ENCODE measurements at places on chromosomes 11 and 22. TPM values are rescaled to one million over a fixed set of nuclear protein-coding genes. Genes with fewer than 3 reads are reported as not detected.

GRCh38 chr11:43693731-43694130, 13.2 kb downstream of the HSD17B12 start:
- DNase-seq: no peak

GRCh38 chr11:64998690-64999431, 2.1 kb upstream of the BATF2 start:
- DNase-seq: no peak

GRCh38 chr11:42412590-42412989, 899.2 kb upstream of the API5 start:
- DNase-seq: no peak

GRCh38 chr22:48780597-48781277, 1046.9 kb downstream of the BRD1 start:
- DNase-seq: no peak

- DNase-seq: no peak
These were observed 788 bp downstream of the DRD4 start for GRCh38 chr11:637593-638521.

GRCh38 chr11:8258784-8259183, 4.9 kb downstream of the LMO1 start:
- peak; percentile 18 for DNase-seq

DNA sequence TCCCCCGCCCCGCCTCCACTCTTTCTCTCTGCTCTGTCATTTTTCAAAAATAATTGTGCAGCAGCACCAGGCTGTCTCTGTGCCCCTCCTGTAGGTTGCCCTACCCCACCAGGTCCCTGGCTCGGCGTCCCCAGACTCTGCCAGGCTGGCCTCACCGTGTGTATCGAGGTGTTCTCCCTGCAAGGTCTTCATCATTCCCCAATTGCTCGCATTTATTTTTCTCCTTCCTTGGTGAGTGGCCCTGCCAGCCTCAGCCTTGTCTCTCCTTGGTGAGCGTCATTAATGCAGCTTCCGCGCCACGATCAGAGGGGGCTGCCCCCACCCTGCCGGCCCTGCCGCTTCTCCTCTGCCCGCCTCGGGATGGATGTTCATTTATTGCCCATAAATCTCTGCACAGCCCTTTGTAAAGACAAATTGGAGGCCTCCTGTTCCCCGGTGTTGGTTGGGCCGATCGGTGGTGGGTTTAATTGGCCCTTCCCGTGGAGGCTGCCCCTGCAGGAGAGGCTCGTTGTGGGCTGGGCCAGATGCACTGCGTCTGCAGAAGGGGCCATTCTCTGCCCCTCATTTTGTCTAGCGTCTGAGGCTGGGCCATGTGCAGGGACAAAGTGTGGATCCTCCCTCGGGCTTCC, 33.2 kb downstream of the RTN4R start:
- DNase-seq: no peak

NLRX1 gene
- 31.2 TPM for total RNA-seq

DNA sequence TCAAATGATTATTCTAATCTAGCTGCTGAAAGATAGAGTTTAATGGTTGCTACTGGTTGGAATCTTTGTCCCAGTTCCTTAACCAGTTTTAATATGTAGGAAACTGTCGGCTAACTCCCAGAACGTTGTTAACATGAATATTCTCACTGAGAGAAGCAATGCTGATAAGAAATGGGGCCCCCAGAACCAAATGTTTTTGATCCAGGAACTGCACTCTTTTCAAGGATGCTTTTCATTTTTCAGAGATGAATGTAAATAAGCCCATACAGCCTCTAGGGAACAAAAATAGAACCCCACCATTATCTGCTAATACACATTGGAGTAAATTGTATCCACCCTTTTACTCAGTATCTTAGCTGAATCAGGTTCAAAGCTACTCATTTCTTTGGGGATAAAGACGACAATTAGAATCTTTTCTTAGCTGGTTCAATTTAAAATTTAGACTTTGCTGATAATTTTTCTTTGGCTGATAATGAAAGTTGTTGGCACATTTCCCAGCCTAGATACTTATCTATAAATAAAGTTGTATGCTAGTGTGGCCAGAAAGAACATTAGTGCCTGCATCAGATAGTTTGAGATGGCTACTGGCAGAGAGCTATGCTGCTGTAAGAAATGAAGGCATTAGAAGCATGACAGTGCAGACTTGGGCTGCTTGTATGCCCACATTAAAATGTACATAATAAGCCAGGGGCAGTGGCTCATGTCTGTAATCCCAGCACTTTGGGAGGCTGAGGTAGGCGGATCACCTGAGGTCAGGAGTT, 323.3 kb upstream of the PDGFD start:
- no peak for DNase-seq

UBE2L6 gene
- 18.0 TPM for total RNA-seq

PATE4 gene
- not detected for total RNA-seq

GRCh38 chr11:94521684-94522083, 9.4 kb downstream of the C11orf97 start:
- no peak for DNase-seq

DNA sequence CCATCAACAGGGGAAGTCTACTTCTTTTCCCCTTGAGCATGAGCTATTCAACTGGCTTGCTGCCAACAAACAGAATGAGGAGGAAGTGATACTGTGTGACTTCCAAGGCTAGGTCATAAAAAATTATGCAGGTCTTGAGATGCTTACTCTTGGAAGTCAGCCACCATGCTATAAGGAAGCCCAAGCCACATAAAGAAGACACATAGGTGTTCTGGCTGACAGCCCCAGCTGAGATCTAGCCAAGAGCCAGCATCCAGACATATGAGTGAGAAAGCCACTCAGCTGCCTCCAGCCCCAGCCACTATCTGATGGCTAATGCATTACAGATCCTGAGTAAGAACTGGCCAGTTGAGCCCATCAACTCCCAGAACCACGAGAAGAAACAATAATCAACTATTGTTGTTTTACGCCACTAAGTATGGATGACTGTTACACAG, 31.0 kb upstream of the PPP2R1B start:
- DNase-seq: no peak

GRCh38 chr11:20601221-20601914, 2.0 kb downstream of the SLC6A5 start:
- DNase-seq: no peak

XPNPEP3 gene
- total RNA-seq: 25.7 TPM

PKDREJ gene
- total RNA-seq: not detected

DNA sequence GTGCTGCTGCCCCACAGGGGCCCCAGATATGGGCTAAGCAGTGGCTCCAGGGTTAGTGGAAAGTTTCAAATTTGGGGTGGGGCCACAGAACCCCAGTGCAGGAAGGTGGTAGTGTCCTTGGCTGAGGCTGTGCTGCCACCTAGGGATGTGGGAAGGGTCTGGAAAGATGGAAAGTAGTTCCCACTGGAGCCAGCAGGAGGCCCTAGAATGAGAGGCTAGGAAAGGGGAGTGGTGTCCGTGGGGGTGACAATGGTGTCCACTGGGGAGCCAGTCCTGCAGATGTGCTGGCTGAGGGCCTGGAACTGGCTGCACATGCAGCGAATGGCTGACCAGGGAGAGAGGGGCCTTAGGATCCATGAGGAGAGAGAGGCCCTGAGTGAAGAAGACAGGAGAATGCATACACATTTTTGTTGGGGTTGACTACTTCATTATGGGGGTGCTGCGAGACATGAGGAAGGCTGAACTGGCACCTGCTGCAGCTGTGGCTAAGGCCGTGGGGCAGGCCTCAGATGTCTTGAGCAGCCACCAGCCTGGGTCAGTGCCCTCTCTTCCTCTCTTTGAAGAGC, 21.1 kb downstream of the RFPL3 start:
- DNase-seq: no peak

- peak; percentile 67 for DNase-seq
These were observed 29.0 kb downstream of the RTN4R start for GRCh38 chr22:20238901-20239675.

- no peak for DNase-seq
These were observed 53.3 kb downstream of the FAT3 start for GRCh38 chr11:92277871-92278270.

DNA sequence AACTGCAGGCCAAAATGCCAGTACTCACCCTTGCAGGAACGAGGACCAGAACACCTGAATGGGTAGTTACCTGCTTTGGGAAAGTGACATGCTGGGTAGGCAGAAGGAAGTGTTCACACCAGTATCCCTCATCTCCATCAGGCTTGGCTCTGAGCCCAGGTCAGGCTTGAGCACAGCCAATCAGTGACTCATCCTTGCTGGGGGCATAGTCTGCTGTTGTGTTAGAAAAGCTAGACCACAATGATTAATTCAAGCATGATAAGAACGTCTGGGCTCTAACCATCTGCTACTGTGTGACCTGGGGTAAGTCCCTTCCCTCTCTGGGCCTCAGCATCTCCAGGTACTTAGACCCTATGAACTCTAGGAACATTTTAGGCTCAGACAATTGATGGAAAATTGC, 450.4 kb downstream of the MIAT start:
- DNase-seq: peak; percentile 63

DNA sequence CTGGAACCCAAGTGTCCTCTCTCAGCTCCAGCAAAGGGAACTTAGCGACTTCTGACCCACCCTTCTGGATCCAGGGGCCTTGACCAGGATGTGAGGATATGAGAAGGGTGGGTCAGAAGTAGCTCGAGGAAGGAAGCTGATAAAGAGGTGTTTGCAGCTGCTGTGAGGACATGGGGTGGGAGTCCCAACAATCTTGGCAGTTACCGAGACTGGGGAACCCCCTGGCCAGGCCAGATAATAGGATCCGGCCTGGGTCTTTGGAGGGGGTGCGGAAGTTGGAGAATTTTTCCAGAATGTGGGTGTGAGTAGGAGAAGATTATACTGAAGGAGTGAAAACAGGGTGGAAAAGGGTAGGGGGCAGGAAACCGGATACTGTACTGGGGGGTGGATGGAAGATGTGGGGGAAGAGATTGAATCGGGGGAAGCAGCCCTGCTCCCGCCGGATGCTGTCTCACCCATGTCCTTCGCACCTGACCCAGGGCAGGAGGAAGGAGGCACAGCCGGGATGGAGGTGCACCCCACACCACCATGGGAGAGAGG, 2.8 kb upstream of the MCAM start:
- DNase-seq: no peak

PANX3 gene
- total RNA-seq: not detected

DNA sequence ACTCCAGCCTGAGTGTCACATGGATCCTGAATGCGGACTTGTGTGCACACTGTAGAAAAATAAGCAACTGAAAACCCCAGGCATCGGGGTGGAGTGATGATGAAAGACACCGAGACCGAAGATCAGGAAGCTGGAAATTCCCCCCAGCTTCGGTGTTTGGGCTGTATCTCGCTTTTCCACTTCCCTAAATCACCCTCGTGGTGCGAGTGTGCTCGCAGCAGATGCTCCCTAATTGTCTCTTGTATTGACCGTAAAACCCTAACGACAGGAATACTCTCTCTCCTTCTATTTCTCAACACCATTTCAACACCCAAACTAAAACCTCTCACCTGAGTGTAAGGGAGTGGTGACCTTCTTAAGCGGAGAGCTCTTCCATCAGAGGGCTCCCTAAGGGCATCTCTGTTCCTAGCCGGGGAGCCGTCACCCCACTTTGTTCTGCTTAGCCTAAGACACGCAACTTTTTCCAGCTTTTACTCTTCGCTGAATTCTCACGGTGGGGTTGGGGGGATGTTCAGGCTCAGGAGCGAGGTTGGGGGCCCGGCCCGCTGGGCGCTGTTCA, 635 bp upstream of the GRK3 start:
- no peak for DNase-seq

- DNase-seq: no peak
These were observed 14.4 kb downstream of the FADS2 start for GRCh38 chr11:61842528-61842820.

GRCh38 chr11:5684646-5685362, at the start of gene TRIM5:
Gene TRIM5 (minus strand): TSS chr11:5685074. CDS start chr11:5680177, 4,897 bp downstream.
- peak; percentile 84 for DNase-seq

DNA sequence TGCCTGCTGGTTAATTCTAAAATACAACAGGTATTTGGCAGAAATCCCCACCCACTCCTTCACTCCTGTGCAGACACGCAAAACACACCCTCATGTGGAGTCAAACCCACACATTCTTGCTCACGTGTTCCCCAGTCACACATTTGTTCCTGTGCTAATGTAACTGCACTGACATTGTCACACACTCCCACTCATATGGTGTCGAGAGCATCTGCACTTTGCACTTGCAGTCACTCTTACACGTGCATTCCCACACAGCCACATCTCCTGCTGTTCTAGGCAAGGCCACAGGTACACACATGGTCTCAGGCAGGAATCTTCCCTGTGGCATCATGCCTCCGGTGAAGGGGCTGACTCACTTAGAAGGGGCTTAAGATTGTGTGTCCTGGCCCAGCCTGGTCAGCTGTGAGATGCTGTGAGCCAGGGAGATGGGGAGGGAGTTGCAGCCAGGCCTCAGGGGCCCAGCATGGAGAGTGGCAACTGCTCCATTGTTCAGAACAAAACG, 395.0 kb downstream of the TENM4 start:
- no peak for DNase-seq

- DNase-seq: no peak
These were observed 11.7 kb downstream of the THOC5 start for GRCh38 chr22:29541845-29542244.

TTC28 gene
- 17.0 TPM for total RNA-seq

GRCh38 chr11:58285483-58286040, 17.5 kb upstream of the OR10W1 start:
- no peak for DNase-seq

DNA sequence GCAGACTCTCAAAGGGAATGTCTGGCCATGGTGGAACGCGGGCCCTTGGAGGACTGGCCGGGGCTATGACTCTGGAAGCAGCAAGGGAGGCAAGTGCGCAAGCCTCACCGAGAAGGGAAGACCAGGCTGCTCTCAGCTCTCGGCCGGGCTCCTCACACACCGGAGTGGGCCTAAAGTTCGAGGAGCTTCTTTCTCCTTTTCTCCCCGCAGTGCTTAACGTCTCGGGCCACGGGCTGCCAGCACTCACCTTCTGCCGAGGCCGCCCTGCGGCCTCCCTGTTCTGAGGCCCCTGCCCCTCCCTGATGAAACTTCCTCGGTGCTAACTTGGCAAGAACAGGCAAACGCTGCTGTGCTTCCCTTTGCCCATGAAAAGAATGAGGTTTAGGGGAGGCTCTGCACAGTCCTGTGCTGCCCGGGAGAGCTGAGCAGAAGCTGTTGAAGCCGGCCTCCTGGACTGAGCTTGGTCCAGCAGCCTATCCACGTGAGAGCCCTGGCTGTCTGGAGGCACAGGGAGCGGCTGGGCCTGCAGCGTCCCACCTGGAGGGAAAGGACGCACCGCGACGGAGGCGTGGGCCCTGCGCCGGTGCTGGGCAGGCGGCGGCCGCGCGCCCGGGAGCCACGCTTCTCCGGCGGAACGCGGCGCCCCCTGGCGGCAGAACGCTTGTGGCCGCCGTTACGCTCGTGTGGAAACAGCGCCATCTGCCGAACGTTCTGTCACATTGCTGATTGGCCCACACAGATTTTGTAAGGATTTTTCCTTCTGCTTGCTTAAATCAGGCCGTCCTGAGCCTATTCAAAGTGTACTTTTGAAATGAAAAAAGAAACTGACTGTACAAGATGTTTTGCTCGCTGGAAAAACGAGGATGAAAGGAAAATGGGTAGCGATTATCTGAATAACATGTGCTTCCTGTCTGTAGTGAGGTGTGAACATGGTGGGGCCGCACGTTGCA, 65.0 kb upstream of the TMEM45B start:
- DNase-seq: peak; percentile 80

DNA sequence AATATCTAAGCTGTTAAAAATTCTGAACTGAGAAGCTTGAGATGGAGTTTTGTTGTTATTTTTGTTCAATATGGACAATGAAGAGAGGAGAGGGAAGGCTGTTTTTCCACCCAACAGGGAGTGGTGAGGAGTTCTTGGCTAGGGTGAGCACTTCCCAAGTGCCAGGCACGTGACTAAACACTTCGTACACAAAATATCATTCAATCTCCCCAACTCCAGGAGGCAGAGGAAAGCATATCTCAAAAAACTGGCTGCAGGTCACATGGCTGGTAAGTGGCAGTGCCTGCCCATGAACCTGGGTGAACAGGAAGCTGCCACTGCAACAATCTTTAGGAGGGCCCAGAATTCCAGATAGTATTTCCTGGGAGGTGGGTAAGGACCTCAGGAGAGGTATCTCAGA, 11.6 kb downstream of the ELF5 start:
- no peak for DNase-seq

CCS gene
- 26.8 TPM for total RNA-seq
